GM13976 (cell line): ENCODE measurements at places on chromosomes 7 and 10.

DNA sequence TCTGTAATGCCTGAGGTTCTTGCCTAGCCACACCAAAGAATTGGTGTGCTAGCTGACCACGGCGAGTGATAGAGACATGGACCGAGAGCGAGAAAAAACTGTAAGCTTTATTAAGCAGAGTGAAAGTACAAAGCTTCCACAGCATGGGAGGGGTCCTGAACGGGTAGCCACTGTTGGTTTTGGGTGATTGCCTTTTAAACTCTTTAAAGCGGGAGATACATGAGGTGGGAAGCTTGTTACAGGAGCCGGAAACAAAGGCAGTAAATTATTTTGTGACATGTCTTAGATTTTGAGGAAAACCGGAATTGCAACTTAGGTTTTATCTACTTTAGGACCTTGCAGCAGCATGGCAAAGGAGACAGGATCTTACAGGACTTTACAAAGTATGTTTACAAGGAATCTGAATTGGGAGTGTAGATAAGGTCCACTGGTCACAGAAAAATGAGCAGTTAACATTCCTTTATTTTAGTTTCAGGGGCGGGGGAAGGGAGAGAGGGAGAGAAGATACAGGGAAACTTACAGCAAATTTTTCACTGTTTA is 252.7 kb upstream of the MBL2 start:
- DNase-seq, result no peak

DNA sequence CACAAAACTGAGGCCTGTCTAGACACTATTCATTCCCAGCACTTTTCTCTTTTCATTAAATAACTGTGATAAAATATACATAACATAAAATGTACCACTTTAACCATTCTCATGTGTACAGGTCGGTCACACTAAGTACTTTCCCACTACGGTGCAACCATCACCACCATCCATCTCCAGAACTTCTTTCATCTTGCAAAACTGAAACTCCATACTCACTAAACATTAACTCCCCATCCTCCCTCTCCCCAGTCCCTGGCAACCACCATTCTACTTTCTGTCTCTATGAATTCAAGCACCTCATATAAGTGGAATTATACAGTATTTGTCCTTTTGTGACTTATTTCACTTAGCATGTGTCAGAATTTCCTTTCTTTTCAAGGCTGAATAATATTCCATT is 53.0 kb downstream of the ARHGAP12 start:
- no peak for DNase-seq

DNA sequence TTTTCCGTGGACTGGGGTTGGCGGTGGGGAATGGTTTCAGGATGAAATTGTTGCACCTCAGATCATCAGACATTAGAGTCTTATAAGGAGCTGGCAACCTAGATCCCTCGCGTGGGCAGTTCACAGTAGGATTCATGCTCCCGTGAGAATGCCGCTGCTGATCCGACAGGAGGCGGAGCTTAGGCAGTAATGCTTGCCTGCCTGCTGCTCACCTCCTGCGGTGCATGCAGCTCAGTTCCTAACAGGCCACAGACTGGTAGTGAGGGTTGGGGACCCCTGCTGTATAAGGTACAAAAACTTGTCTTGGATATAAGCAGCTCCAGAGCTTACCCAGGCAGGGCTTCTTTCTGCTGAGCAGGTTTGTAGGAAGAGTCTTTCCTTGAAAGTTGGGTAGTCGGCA is 53.9 kb downstream of the SHH start:
- no peak for DNase-seq

GRCh38 chr10:120076996-120077706 is 184.6 kb downstream of the SEC23IP start:
- no peak for DNase-seq

DNA sequence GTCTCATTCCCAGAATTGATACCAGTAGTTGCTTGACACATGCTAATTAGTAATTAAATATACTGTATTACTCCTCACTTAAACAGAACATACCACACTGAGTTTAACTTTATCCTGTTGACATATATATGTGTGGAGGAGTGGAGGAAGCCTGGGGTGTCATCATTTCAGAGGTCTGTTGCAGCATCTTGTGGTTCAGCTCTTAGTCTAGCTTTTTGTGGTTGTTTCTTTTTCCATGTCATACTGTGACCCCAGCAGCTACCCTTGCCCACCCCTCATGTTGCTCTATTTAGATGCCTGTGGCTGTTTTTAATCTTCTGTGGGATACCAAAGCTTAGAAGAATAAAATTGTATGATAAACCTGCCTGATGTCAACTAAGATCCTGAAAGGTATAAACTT is 875.4 kb downstream of the LRMDA start:
- DNase-seq, result no peak
